IPS DF 19.7 (cell line): ENCODE measurements at places on chromosomes 12 and 14.

GRCh38 chr14:30482276-30482675 is 76.7 kb upstream of the G2E3 start:
- no peak for DNase-seq

DNA sequence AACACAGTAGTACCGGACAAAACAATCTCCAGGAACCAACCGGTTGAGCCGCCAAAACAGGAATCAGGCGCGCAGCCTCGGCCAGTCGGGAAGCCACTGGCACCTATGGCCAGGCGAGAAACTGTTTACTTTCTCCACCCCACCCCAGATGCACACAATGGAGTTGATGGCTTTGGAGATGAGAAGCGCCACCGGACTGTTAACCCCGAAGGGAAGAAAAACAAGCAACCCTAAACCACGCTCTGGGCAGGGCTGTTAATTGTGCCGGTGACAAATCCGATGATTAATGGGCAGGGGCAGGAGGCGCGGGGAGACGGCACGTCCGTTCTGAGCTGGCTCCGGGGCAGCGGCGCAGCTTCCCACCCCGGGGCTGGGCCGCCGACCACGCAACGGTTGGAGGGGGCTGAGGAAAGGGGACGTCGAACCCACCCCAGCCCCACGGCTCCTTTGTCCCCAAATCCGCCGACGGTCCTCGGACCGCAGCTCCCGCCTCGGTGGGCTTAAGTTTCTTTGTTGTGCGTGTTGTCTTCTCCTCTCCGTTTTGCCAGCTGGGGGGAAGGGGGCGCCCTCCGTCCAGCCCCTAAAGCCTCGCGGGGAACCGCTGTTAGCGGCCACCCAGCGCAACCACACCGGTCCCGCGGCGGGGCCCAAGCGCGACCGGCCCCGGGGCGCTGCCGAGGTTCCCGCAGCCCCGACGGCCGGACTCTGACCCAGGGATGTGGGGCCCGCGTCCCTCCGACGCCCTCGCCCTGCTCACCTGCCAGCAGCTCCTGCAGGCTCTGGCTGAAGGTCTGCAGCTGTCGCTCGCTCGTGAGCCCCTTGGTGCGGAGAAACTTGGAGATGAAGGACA is 790 bp downstream of the BTG1 start:
- no peak for DNase-seq

DNA sequence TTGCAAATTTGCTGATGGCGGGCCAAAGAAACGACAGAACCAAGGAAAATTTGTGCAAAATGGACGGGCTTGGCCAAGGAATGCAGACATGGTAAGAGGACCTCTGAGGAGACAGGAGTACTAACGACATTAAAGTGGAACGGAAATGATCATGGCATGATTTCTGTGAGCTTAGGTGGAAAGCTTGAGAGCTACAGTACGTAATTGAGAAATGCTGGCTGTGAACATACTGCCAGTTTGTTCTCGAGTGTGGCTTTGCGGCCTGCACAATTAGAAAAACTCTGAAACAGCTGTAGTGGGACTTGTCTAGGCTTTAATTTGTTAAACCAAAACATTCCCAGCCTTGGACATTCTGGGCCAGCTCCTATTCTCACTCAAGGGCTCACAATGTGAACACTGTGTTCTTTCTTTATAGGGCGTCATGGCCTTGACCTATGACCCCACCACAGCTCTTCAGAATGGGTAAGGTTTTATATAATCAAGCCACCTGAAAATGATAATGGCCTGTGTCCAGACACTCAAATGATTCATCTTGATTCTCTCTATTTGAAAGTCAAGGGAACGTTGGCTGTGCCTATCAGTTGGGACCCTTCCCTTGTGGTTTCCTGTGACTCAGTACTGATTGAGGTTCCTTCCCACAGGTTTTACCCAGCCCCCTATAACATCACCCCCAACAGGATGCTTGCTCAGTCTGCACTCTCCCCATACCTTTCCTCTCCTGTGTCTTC is 48.5 kb downstream of the BAZ2A start:
- DNase-seq = no peak

GRCh38 chr14:96098309-96098998 is 59.3 kb downstream of the C14orf132 start:
- peak; percentile 57 for DNase-seq

DNA sequence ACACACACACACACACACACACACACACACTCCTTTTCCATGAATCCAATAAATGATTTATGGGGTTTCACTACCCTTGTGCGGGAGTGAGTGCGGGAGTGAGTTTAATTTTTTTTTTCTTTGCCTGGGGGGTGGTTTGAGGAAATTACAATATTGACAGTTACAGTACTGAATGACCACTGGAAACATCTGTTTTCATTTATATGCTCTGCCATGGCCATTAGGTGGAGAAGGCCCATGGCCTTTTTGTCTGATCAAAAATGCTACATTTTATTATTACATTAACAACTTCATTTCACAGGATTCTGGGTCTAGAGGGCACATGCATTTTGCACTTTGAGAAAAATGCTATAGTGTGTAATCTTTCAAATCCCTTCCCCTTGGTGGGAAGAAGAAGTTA is 5.9 kb downstream of the TBX3 start:
- DNase-seq = no peak

- no peak for DNase-seq
Observed at GRCh38 chr12:3604748-3605586, 114.0 kb downstream of the PRMT8 start.

DNA sequence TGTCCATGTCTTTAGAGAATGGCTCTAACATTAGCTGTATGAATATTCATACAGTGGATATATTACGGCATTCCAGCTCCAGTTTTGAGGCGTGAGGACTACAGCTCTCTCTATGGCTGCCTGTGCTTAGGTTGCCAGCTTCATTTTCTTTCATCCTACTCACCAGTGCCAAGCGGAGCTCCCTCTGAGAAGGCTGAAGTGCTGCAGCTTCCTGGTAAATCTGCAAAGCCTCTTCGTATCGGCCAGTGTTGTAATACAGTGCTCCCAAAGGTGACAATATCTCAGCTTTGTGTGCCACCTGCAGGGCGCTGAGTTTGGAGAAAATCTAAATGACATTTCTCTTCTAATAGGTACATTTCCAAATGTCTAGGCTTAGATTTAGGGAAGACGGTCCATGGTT is 19.8 kb upstream of the OVCH1 start:
- no peak for DNase-seq

GRCh38 chr12:108457006-108457733 is 57.9 kb upstream of the FICD start:
- peak; percentile 71 for DNase-seq

- DNase-seq = no peak
Observed at GRCh38 chr12:88717188-88717587, 136.9 kb upstream of the KITLG start.

DNA sequence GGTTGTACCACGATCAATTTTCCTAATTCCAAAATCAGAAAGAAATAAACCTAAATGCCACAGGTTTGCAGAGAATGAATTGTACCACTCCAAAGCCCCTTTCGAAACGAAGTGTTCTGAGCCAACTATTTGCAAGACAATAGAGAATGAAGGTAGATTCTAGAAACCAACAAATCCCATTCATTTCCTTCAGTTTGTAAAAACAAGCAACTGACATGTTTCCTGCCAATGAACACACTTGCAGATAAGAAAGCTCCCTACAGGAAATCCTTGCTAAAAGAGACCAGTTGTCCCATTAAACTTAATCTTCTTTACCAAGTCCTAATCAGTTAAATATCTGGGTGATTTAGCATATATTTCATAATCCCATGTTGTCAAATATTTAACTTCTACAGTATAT is 198.4 kb upstream of the FOXN3 start:
- no peak for DNase-seq

GRCh38 chr12:91687052-91688017 is 458.3 kb downstream of the BTG1 start:
- no peak for DNase-seq

DNA sequence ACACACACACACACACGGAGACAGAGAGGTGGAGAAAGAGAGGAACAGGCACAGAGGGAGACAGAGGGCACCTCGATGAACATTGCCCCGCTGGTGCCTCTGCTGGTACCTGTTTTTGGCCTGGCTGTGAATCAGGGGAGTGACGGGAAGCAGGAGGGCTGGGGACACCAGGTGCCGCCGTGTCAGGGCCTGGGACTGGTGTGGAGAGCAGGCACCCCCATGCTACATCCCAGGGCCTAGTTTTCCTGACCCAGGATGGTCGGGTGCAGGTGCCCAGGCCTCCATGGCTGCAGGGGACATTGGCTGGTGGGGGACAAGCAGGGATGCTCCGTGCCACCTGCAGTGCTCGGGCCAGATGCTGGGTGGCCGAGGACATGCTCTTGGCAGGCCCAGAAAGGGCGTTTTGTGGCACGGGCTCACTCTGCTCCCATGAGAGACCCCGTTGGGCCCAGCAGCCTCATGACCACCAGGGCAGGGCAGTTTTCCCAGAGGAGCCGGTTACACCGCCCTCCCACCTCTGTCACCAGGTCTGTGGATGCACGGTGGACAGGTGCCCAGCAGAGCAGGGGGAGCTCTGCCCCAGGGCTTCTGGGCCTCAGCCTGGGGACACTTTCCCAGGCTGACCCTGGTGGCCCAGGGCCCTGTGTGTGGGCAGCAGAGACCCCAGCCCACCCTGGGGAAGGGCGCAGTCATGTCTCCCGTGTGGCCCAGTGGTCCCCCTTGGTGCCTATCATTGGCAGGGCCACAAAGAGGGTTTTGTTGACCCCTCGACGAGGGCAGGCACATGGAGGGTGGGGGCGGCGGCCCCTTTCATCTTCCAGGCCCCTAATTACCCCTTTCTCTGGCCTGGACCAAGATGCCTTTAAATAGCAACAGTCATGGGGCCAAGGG is 207.5 kb upstream of the RTL1 start:
- DNase-seq = no peak
